ENCODE measurements at places on chromosomes 4 and X.

DNA sequence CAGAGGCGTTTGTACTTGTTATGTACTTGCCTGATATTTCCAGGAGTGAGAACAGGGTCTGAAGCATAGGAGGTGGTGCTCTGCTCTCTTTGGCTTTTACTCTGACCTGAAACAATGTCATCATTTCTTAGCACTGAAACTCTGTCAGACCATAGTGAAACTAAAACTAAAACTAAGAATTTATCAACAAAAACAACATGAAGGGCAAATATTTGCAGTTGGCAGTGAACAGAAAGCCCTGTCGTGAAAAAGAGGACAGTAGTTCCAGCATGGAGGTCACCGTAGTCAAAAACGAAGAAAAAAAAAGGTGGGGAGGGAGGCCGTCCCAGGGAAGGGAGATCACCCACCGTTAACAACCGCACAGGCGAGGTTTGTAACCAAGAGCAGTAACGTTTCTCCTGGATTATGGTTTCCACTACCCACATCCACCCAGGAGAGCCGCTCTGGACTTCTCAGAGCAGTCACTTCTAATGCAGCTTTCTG, 97.5 kb downstream of the ANK2 start:
- no peak for DNase-seq

GRCh38 chr4:101669832-101670188, 120.7 kb upstream of the BANK1 start:
- DNase-seq: no peak

DNA sequence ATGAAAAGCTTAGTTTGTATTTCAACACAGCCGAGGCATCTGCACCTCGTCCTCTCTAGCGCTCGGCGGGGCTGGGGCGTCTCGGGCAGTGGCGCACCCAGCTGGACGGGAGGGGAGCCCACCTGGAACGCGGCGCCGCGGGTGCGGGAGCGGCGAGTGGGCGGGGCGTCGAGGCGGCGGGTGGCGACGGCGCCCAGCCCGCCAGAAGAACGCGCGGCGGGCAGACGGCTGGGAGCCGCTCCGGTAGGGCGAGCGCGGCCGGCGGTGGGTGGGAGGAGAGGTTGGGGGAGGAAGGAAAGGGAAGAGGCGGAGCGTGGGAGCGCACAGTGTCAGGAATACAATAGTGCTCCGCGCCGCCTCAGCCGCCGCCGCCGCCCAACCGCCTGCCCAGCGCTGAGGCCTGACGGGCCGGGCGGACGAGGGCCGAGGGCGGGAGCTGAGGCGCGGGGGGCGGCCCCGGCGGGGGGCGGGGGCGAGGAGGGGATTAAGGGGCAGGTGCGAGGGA, at the start of gene JADE3:
TSS of gene JADE3 (plus strand) at position 324 of the 505 bp plus-strand sequence. CDS start 72,474 bp downstream, outside the sequence.
- DNase-seq: no peak

- DNase-seq: no peak
These were observed 250.1 kb downstream of the SNCA start for GRCh38 chr4:89586864-89587263.

- DNase-seq: no peak
These were observed 201.7 kb downstream of the NLGN4X start for GRCh38 chrX:6026980-6027379.

- DNase-seq: no peak
These were observed 74.4 kb downstream of the RPS3A start for GRCh38 chr4:151173871-151174270.

GRCh38 chr4:4387531-4388310, 819 bp downstream of the NSG1 start:
- no peak for DNase-seq

GRCh38 chr4:185211035-185211434, 1.6 kb downstream of the SNX25 start:
- no peak for DNase-seq

GRCh38 chr4:189136462-189136861, 804.2 kb upstream of the FRG1 start:
- no peak for DNase-seq
